ENCODE measurements at places on chromosomes 16 and 17.
A peak's percentile ranks its signal among the peaks of the same experiment; 100 is the strongest.

DNA sequence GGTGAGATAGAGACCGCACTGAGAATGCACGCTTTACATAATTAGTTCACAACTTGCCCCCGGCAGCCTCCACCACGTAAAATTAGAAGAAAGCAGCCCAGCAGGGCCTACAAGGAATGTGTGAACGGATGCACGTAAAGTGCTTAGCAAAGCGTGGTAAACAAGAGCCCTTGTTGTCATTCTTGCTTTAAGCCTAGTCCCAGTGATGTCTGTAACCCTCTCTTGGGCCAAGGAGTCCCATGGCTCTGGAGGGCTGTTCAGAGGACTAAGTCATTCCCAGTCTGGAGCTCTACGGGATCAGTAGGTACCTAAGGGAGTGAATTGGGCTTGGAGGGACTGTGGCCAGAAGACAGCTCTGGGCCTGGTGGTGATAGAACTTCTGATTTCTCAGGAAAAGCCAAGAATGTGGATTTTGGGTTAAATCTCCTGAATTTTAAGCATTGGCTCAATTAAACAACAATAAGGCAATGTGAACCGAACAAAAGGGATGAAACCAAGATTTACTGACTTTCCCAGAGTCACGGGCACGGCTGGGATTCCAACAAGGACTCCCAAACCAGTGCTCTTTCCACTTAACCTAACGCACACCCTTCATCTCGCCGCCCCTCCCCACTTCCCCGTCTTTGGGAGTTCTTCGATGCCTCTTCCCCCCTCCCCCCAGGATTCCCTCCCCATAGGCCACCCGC is 775 bp upstream of the CHP2 start:
- no peak for DNase-seq

GRCh38 chr16:88610909-88611812 is 27.2 kb upstream of the IL17C start:
- no peak for DNase-seq

GRCh38 chr17:36655726-36656125 is 54.3 kb downstream of the MRM1 start:
- no peak for DNase-seq

GRCh38 chr17:57338257-57338914 is 82.1 kb downstream of the MSI2 start:
- peak; percentile 46 for DNase-seq

DNA sequence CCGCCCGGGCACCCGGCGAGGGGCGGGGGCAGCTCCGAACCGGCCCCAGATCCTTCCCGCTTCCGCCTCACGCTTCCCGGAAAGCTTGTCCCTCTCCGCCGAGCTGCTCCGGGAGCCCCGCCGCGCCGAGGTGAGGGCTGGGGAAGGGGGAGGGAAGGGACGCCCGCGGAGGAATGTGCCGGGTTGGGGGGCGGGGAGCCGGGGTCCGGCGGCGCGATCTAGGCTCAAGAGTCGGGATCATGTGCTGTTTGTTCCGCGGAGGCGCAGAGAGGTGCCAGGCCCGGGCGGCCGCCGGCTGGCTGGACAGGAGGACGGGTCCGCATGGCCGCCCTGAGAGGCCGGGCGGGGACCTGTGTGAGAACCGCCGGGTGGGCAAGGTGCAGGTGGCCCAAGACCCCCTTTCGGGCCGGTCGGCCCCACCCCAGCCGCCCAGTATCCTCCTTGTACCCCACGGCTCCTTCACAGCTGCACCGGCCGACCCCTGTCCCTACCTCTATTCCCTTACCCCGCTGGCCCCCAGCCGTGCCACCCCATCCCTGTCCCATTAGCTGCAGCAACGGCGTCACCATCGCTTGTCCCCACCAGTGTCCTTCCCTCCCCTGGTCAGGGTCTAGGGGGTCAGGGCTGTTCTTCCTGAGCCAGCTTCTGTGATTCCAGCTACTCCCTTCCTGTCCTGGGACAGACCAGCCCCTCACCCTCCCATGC is 429 bp downstream of the KIF1C start:
- DNase-seq: no peak

DNA sequence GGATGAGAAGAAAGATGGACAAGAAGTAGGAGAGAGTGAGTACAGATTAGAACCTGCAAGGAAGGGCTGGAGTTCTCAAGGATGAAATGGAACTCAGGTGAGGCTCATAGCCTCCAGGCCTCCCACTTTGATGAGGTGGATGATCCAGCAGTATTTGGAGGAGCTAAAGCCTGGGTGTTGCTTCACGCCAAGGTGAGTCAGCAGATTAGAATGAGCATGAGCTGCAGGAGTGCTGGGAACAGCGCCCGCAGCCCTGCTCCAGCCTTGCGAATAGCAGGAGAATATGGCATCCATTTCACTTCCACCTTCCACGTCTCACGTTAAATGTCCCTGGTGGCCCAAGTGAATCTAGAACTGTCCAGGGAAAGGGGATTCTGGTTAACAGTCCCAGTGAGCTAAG is 94.4 kb upstream of the CPHXL start:
- DNase-seq: no peak

DNA sequence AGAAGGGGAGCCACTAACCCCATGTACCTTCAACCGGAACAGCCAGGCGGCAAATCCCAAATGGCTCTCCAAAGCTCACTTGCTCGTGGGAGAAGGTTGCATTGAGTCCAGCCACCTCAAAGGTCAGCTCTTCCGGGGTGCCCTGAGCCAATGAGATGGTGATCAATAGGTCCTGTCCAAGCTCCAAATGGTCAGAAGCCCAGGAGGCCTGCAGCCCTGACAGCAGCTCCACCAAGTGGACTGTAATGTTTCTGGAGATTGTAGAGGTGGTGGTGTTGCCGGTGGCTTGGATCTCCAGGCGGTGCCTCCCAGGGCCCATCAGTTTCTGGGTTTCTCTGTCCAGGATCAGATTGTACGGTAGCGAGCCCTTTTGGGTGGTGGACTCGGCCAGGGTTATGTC is 39.9 kb upstream of the BCO1 start:
- no peak for DNase-seq

DNA sequence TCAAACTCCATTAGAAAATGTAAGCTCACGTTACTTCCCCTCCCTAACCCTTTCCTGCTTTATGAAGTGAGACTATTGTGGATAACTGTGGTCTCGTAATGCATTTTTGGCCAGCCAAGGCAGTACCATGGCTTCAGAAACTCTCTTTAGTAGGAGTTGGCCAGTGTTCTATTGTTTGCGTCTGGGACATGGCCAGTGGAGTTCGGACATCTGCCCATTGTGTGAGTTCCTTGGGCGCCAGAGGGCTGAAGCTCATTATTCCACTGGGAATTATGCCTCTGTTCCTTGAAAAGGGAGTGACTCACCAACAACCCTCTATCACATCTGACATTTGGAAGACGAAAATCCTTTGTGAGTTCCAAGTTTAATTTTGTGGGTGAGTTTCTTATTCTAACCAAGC is 319.5 kb upstream of the SOX9 start:
- no peak for DNase-seq

DNA sequence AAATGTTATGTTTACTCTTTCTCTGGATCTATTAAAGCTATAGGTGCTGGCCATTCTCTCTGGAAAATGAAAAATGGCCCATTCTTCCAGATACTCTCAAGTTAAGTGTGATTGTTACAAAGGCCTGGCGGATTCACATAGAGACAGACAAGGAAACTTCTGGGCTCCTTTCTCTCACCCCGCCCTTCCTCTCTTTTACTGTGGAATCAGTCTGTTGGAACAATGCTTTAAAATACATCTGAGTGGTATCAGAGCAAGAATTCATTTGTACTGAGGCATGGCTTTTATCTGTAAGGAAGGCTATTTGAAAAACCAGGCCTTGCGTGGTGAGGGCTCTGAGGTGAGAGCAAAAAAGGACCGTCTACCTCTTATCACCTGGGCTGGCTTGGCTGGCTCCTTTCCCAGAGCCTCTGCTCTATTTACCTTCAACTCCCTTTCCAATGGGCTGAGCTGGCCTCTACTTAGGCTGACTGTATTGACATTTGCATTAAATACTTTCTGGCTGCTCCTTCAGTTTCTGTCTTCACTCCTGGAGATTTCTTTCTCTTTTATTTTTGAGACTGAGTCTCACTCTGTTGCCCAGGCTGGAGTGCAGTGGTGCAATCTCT is 274.0 kb downstream of the PHKB start:
- DNase-seq: no peak

GRCh38 chr17:66727634-66728570 is 107.0 kb upstream of the CACNG5 start:
- DNase-seq: peak; percentile 17

DNA sequence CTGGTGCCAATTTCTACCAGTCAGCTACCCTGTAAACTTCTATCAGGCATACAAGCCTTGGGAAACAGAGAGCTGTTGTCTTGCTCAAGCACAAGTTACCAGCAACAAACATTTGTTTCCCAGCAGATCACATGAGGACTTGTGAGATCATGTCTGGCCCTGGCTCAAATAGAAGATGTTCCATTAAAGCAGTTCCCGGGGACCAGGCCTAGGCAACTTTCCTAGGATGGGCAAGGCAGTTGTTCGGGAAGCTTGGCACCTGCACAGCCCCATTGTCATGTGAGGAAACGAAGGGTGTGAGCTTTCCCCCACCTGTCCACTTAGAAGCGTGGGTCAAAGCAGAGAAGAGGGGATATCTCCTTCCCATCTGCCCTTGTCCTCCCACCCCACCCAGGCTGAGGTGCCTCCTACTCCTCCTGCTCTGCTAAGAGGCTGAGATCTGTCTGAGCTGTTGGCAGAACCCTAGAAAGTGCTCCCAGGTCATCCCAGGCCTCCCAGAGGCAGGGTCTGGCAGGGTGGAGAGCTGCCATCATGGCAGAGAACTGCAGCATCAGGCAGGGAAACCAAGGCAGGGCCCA is 11.2 kb upstream of the SLC47A2 start:
- DNase-seq: no peak

- no peak for DNase-seq
Observed at GRCh38 chr17:56824503-56824902, 9.2 kb downstream of the C17orf67 start.

DNA sequence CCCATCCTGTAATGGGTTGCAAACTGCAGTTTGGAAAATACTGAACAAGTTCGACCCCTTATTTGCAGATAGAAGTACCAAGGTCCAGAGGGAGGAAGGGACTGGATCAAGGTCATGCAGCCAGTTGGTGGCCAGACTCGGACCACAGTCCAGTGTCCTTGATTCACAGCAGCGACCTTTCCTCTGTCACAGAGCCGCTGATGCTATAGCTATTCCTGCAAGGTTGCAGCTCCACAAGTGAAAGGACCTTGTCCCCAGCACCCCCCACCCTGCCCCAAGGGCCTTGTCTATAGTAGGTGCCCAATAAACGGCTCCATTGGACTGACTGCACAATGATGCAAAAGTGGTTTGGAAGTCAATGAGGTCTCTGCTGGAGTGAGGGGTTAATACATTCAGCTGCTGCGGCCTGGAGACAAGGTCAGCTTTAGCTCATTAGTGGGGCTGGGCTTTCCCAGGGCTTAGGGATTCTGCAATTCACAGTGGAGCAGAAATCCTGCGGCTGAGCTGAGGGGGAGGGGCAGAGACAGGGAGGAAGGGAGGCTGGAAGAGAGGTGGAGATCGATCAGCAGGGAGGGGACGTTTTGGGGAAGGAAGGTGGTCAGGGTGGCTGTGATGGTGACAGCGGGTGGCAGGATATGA is 13.4 kb upstream of the CRHR1 start:
- DNase-seq: no peak

- no peak for DNase-seq
Observed at GRCh38 chr17:16381496-16381820, 567 bp downstream of the UBB start.

- no peak for DNase-seq
Observed at GRCh38 chr17:21252289-21252795, 868 bp downstream of the NATD1 start.

DNA sequence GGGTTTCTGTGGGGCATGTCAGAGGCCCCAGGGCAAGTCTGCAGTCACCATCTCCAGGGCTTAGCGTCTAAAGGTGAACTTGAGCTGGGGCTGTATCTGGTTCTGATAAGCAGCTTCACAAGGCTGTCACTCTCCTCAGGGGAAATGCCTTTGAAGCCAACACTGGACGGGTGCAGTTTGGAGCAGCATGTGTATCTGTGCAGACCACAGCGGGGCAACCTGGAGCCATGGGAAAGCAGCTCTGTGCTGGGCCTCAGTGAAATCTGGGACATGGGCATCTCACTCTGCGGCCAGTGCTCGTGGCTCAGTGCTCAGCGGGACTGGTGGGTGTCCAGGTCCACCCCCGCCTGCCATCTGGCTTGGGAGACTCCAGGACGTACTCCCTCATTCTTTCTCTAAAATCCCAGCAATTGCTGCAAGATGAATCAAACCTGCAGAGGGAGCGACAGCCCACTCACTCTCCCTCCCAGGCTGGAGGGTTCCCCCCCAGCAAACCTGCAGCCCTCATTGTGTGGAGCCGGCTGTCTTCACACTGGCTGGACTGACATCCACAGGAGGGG is 63.5 kb downstream of the PRMT7 start:
- DNase-seq: no peak

DNA sequence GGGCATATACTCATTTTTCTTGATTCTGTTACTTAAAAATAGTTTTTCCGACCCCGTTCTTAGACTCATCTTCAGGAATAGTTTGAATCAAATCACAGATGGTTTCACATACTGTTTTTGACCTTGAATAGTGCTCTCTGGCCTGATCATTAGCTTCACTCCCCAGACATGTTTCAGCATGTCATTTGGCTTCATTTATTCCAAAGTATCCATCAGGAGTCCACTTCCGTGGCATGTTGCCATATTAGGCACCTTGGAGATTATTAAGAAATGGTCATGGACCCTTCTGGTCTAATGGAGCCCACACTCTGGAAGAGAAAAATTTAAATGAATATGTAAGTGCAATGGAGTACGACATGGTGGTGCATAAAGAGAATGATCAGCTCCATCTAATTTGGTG is 222.3 kb downstream of the FTO start:
- DNase-seq: no peak

DNA sequence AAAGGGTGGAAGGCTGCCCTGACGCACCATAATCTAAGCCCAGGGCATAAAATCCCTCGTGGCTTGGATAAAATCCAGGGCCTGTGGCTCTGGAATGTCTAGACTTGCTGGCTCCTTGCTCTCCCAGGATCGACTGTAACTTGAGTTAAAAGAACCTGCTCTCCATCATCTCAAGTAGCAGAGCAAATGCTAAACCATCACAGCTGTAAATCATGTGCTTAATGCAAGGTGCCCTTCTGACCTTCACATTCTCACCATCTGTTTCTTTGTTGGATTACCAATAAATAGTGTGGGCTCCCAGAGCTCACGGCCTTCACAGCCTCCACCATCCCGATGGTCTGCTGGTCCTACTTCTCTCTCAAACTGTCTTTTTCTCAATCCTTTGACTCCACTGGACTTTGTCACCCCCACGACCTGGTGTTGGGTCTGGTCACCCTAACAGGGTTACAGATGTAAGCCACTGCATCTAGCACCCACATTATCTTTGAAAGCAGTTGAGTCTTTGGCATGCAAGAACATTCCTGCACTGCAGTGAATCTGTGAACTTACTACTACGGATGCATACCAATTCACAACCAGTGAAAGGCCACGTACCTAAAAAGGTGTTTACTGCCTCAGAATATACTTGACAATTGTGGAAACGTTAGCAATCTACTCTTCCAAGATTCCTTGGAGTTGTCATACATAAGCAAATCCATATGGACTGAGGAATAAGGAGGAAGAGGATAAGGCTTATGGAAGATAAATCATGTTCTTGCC is 15.3 kb downstream of the RSL1D1 start:
- DNase-seq: no peak
